Stimulated activated naive CD4-positive, alpha-beta T cell (primary cell): ENCODE measurements at places on chromosomes 7 and 10.

DNA sequence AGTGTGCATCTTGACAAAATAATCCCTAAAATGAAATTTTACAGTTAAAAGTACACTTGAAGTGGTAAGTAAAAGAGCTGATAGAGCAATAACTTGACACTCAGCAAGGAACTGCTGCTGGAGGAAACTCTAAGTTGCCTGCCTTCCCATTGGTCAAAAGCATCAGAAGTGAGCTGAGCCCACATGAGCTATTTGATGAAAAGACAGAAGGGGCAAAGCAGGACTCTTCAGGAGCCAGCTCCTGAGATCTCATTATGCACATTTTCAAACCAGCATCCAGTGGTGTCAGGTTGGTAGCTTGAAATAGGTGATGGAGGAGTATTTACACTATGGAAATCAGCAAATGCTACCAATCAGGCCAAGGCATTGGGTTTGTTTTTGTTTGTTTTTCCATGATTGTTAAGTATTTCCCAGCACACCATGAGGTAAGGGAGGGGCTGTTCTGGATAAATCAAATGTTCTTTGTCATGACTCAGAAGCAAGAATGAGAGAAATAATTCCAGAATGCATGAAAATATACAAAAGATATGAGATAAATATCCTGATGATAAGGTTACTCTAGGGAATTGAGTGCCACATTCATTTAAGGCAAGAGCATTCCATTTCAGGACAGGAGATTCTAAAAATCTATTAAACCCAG is 316.6 kb downstream of the SNX13 start:
- DNase-seq = no peak

- DNase-seq = no peak
Observed at GRCh38 chr7:35545831-35546230, 149.1 kb downstream of the HERPUD2 start.

DNA sequence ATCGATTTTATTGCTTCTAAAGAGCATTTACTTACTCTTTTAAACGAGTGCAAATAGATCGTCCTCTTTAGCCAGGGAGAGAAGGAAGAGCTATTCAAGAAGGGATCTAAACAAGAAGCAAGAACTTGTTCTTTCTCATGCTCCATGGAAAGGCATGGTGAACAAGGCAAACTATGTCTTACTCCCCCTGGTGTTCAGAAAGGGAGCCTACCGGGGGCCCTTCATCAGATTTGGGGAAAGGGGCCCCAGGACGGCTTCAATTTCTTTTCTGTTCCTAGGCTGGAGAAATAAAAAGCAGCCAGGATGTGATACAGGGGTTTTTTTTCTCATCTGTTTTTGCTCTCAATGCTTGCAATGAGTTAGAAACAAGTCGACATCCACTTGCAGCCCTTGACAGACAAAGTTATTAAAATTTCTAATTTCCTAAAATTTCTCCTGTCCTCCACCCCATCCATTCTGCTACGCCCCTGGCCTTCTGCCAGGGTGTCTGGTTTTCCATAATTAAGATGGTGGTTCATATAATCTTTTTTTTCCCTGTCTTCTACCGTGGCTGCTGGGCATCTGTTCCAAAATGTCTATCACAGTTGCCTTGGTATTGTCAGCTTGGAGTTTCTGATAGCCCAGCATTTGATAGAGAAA is 214.4 kb downstream of the CREB5 start:
- no peak for DNase-seq

DNA sequence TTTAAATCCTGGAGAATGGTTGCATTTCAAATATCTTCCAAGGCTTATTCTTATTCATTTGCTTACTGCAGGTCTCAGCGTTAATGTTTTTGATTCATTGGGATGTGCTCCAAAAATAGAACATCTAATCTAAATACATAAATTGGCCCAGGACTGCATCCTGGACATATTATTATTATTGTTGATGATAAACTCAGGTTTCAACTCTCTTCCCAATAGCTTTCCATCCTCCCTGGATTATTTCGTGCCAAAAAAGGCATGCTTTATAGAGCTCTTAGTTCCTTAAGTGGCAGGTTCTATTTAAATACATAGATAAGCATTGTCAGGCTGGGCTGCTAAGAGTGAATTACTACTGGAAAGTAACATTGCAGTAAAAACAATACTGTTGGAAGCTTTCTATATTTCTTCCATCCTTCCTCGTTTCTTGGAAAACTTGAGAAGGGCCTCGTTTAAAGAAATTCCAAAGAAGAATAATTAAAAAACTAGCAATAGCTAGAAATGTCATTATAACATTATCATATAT is 14.7 kb upstream of the PRKAR2B start:
- DNase-seq = no peak

GRCh38 chr7:108463613-108464012 is 7.4 kb upstream of the NRCAM start:
- no peak for DNase-seq

GRCh38 chr10:123565691-123566660 is 100.2 kb upstream of the GPR26 start:
- DNase-seq = no peak

- DNase-seq = no peak
Observed at GRCh38 chr10:89547853-89548513, 12.6 kb upstream of the SLC16A12 start.

- DNase-seq = no peak
Observed at GRCh38 chr10:25176421-25176968, 1.7 kb downstream of the GPR158 start.

GRCh38 chr10:96670786-96671185 is 49.5 kb downstream of the PIK3AP1 start:
- no peak for DNase-seq

- DNase-seq = no peak
Observed at GRCh38 chr7:144508702-144509101, 105.2 kb upstream of the NOBOX start.

GRCh38 chr10:44020322-44021111 is 364.4 kb downstream of the CXCL12 start:
- no peak for DNase-seq

DNA sequence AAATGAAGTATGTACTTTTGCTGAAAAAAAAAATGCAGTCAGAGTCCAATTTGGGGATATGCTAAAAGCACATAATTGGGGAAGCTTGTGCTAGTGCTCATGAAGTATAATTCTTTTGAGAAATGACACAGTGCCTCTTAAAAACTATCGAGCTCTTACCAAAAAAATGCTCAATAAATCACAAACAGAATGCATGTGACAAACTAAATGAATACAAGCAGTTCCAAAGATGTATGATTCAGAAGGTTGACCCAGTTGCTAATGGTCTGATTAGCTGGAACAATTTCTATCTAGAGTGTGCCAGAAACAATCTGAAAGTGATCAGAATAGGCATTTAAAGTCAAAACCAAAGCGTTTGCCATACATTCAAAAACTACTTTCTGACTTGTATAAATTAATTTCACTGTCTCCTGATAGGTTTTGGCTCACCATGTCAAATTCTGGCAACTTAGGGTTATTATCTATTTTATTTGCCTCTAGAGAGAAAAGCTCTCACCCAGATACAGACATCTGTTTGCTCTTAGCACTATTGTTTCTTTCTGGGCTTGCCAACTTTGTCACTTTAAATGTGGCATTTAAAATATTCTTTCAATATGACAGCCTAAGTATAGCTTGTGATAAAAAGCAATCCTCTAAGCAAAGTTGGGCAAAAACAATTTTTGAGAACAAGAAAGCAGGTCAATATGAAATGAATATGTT is 114.7 kb upstream of the AHR start:
- no peak for DNase-seq

GRCh38 chr7:90648834-90649233 is 52.7 kb downstream of the CDK14 start:
- no peak for DNase-seq

GRCh38 chr10:48289501-48290238 is 15.2 kb upstream of the FRMPD2 start:
- DNase-seq = peak; percentile 18

GRCh38 chr10:3201796-3202195 is 29.2 kb upstream of the PITRM1 start:
- no peak for DNase-seq

DNA sequence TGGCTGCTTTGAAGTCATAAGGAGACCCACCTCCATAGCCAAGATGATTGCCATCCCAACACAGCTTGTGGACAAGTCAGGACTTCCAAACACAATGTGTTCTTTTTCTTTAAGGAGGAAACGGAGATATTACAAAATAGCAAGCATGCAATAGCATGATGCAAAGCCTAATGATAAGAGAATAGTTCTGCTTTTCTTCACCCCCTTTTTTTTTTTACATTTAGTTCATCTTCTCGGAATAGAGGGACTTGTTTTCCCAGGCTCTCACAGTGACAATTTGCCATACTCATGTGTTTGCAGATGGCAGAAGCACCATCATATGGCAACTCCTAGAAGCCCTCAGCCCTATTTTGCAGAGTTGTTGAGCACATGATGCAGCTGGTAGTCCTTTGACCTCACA is 119.8 kb downstream of the ITGB8 start:
- DNase-seq = no peak

- no peak for DNase-seq
Observed at GRCh38 chr7:93284908-93285307, 52.7 kb downstream of the VPS50 start.

DNA sequence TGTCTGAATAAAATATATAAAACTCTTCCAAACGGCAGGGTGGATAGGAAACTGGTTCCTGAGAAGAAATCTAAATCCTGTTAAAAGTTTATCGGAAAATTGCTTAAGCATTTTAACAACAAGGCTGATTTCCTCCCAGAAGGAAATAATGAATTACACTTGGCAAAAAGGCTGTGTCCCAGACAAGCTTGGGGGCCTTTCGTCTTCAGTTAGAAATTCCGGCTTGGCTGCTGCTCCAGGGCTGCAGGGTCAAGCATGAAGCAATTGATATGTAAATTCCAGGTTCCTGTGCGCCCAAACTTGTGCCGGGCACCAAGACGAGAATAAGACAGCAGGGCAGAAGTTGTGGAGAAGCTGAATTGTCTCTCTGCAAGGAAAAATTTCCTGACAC is 38.0 kb upstream of the LBX1 start:
- DNase-seq = no peak

GRCh38 chr7:14720785-14721184 is 181.8 kb downstream of the DGKB start:
- no peak for DNase-seq

- DNase-seq = no peak
Observed at GRCh38 chr7:33243319-33243881, 114.0 kb downstream of the BBS9 start.

DNA sequence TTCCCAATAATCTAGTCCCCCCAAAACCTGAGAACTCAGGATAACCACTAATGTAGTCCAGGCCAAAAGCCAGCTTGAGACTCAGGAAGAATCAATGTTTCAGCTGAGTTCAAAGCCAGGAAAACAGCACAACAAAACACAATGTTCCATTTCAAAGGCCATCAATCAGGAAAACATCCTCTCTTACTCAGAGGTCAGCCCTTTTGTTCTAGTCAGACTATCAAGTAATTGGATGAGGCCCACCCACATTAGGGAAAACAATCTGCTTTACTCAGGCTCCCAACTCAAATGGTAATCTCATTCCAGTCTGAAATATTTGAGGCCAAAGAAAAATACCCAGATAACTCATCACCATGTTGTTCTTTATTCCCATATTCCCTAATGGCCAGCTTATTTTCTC is 152.2 kb downstream of the SDHAF3 start:
- no peak for DNase-seq

DNA sequence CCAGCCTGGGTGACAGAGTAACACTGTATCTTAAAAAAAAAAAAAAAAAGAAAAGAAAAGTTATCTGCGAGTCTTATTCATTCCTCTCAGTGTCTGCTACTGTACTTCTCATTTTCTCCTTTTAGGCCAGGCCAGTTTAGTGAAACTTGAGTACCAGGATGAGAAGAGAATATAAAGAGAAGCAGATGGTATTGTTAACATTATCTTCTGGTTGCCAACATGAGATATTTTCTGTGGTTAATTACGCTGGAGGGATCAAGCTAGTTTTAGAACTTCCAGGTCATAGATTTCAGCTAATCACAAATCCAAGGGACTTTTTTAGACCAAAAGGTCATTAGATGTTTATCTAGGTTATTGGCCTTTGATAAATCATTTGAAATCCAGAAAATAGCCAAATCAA is 252.6 kb upstream of the SMIM30 start:
- DNase-seq = no peak

- DNase-seq = no peak
Observed at GRCh38 chr7:106779877-106780276, 85.2 kb upstream of the PIK3CG start.

GRCh38 chr10:121510201-121510771 is 88.0 kb downstream of the FGFR2 start:
- no peak for DNase-seq

- DNase-seq = no peak
Observed at GRCh38 chr7:44972562-44972961, 6.3 kb downstream of the MYO1G start.

DNA sequence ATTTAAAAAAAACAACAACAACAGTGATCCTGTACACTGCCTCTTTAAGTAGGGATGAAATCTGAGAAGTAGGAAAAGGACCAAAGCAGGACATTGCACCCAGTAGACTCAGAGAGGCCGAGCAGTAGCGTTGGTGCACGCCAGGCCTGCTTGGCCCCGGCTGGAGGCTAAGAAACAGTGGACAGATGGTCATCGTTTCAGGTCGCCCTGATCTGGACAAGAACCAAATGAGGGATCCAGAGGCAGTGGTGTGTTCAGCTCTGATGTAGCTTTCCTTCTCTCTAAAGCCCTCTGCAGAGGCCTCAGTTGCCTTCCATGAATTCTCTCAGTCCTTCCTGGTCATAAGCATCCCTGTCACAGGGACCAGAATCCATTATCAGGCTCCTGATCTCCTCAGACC is 142.2 kb upstream of the CDCA7L start:
- DNase-seq = no peak
